ENCODE measurements at places on chromosomes 7 and 10.

DNA sequence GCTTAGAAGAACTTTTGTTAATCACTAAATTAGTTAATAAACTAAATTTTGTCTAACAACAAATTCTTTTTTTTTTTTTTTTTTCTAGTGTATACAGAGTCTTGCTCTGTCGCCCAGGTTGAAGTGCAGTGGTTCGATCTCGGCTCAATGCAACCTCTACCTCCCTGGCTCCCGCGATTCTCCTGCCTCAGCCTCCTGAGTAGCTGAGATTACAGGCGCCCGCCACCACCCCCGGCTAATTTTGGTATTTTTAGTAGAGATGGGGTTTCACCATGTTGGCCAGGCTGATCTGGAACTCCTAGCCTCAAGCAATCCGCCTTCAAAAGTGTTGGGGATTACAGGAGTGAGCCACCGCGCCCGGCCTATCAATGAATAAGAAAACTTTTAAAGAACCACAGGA is 1.1 kb upstream of the IQUB start:
- no peak for DNase-seq

- no peak for DNase-seq
Measured at GRCh38 chr7:115059321-115059720, 137.4 kb downstream of the MDFIC start.

DNA sequence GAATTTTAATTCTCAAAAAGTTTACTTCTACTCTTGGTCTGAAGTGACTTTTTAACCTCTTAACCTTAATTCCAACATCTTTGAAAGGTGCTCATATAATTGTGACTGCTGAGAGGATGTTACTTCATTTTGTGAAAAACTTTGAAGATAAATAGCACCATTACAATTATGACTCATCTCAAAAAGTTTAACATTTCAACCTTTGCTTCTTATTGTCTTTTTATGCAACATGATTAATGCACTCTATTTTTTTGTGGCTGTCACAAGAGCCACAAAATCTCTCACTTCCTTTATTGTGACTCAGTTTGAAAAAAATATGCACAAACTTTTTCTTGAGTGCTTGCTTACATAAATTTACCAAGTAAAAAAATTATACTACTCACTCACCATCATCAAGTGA is 383.1 kb downstream of the LRRTM3 start:
- DNase-seq: no peak

DNA sequence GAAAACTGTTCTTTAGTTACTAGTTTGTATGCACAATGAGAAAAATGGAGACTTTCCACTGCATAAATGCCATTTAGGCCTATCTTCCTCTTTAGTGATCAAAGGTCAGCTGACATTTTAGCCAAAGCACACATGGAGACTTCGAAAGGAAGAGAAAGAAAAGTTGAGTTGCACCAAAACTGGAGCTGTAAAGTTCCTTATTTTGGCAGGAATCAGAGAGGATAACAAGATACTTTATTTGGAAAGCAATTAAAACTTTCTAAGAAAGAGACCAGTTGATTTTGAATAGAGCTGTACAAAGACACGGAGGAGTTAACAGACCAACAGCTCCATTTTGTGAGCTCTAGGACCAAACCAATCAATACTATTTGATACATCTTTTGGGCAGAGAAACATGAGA is 14.2 kb downstream of the ENTPD7 start:
- DNase-seq: no peak

DNA sequence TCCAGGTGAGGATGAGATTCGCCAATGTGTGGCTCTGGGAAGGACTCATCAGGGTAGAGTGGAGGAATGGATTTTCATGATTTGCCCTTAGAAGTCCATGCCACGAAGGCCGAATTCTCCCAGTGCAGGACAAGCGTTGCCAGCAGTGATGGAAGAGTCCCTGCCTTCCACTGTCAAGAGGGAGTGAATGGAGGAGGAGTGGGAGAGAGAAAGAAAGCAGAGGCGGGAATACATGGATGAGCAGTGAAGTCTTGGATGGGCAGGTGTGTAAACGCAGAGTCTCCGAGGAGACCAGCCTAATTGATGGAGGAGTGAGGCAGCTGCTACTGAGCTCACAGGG is 419.2 kb downstream of the GLRX3 start:
- DNase-seq: no peak

- DNase-seq: no peak
Measured at GRCh38 chr7:123494193-123494796, 40.1 kb downstream of the IQUB start.

- DNase-seq: no peak
Measured at GRCh38 chr7:55172881-55173609, 154.2 kb downstream of the EGFR start.

GRCh38 chr7:5667391-5667790 is 114.1 kb downstream of the RNF216 start:
- no peak for DNase-seq

GRCh38 chr7:44280636-44280992 is 44.8 kb downstream of the CAMK2B start:
- no peak for DNase-seq

- DNase-seq: no peak
Measured at GRCh38 chr7:87100326-87100725, 40.9 kb upstream of the ELAPOR2 start.

GRCh38 chr10:101687071-101687658 is 7.8 kb downstream of the FBXW4 start:
- no peak for DNase-seq

DNA sequence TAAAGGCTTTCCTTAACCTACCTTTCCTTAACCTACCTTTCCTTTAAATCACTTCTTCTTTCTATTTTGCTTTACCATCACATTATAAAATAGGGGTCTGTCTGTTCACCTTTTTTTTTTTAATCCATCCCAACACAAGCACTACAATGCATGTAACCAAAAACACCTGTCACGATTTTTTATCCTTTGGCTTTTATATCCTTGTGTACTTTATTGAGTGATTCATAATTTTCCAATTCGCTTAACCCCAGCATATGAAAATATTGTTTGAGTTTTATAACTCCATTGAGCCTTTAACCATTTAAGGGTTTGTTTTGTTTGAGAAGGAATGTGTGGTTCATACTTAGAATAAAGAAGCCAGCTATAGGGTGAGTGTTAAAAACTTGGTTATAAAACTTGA is 132.2 kb downstream of the CHRM2 start:
- no peak for DNase-seq

DNA sequence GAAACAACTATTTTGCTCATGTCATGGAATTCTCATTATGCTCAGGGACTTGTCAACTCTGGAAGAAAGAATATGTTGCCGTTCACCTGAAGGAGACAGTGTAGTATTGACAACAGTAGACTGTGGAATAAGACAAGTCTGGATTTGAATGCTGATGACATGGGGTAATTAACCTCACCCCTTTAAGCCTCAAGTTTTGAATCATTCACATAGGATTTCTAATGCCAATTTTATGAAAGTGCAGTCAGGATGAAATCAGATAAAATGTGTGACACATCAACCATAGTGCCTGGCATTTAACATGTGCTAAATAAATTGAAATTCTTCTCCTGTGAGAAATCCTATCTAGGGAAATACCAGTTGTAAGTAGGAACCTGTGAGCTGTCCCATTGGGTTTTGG is 305.8 kb downstream of the KIF20B start:
- DNase-seq: no peak

- no peak for DNase-seq
Measured at GRCh38 chr10:52064084-52064845, 249.8 kb upstream of the DKK1 start.

GRCh38 chr7:151384352-151384697 is 25.5 kb downstream of the WDR86 start:
- DNase-seq: no peak

DNA sequence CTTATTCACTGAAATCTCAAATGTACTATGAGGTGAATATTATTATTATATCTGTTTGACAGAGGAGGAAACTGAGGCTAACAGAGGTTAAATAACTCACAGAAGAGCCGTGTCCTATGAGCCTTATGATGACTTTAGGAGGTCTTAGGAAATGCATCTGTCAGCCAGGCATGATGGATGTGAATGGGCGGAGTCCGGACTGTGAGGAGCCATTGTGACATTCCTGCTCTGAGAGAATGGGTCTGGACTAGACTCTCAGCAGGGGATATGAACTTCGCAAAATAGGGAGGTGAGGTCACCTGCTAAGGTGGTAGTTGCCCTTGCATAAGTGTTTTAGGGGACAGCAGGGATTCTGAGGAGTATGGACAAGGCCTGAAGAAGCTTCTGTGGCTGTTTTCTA is 153.6 kb downstream of the TMEM178B start:
- DNase-seq: no peak

GRCh38 chr10:32454148-32454547 is 8.2 kb downstream of the CCDC7 start:
- DNase-seq: no peak

DNA sequence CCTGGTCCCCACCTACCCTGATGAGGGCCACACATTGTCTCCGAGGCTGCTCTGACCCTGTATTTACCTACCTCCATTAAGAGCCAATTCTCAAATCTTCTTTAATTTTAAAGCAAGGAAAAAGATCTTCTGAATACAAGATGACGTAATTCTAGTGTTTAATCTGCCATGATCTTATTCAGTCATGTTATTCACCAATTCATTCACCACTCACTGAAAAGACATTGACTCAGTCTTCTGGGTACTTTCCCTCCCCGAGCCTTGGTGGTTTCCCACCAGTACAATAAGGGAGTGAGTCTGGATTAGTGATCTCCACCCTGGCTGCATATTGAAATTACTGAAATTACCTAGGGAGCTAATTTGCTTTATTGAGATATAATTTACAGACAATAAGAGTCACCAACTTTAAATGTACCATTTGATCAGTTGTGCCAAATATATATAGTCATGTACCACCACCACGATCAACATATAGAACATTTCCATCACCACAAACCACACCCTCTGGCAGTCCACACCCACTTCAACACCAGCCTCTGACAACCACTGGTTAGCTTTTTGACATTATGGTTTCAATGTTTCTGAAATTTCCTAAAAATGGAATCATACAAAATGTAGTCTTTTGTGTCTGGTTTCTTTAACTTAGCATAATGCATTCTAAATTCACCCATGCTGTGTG is 117.5 kb upstream of the UNC5B start:
- DNase-seq: no peak

DNA sequence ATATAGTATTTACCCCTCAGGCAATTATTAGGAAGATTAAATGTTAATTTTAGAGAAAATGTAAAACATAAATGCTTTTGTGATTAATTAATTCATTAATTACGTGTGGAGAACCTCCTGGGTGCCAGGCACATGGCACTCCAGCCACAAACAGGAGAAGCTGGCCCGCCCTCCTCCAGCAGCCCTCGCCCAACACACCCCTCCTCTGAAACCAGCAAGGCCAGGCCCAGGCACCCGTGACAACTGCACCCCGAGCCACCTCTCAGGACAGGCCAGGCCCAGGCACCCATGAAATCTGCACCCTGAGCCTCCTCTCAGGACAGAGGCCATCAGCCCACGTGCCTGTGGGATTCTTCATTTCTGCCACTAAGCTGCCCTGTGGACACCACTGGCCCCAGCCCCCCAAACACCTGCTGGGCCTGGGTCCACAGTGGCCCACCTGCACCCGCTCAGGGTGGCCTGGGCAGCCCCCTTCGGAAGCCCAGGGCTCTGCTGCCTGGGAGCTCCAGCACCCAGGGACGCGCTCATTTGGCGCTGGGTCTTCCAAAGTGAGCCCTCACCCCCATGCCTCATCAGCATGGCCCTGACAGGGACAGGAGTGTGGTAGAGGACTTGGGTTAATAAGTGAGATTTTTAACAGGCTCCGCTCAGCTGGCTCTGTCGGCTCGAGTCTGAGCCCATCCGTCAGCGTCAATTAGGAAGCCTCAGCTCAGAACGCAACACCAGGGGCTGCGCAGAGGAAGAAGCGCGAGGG is 482.1 kb downstream of the DNAJB6 start:
- no peak for DNase-seq

- no peak for DNase-seq
Measured at GRCh38 chr7:124085179-124085578, 52.3 kb upstream of the TMEM229A start.

GRCh38 chr10:73478636-73479035 is 17.2 kb downstream of the PPP3CB start:
- no peak for DNase-seq

DNA sequence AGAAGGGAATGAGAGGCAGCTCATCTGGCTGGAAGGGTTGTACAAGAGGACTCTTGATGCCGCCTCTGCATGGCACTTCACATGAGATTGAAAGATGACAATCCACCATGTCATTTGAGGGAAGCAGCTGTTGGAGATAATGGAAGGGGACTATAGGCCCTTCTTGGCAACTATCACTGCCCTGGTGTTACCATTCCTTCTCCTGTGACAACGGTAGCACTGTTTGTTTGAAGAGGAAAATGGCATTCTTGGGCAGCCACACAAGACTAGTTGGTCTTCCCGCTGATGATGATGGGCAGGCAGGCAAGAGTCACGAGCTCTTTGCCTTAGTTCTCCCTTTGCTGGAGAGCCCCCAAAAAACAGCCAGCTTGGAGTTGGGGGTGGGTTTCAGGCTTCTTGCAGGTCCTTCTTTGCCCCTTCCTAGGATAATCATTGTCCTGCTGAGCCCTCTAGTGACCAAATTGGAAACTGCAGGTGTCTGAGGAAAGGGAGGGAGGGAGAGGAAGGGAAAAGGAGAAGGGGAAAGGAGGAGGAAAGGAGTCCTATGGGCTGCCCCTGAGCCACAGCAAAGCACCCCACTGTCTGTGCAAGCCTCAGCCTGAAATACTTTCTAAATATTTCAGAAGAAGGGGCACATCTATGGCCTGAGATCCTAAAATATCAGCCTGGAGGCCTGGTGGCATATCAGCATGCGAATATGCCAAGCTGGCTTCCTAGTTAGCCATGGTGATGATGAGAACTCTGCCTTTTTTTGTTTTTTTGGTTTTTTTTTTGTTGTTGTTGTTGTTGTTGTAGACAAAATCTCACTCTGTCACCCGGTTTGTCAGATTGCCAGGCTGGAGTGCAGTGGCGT is 165.6 kb upstream of the KMT2E start:
- peak; percentile 15 for DNase-seq

- DNase-seq: no peak
Measured at GRCh38 chr7:19491821-19492452, 216.9 kb downstream of the POLR1F start.

DNA sequence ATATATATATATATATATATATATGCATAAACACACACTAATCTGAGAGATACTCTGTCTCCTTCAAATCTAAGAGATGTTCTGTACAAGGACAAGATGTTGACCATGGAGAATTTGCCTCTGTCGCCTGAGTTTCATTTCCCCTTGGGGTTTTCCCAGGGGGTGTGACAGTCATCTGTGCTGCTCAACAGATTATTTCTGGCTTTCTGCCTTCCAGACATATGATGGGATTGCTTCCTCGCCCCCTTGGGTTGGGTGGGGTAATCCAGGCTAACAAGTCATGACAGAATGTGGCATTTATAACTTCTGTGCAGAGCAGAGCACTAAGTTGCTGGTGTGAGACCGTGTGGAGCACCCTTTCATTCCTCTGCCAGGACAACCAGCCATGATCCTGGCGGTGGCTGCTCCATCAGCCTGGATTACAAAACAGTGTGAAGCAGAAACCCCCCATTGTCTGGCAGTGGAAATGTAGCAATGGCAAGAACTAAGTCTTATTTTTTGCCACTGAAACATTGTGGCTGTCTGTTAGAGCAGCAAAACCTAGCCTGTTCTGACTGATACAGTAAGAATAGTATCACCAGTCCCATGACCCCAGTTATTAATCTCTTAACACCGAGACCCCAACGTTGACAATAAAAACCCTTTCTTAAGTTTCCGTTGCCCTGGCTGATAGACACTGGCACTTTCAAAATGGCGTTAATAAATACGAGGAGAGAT is 13.7 kb upstream of the USP6NL start:
- DNase-seq: no peak

- no peak for DNase-seq
Measured at GRCh38 chr10:4532976-4533375, 293.0 kb upstream of the AKR1E2 start.
